Body of pancreas (tissue), 4 donors: ENCODE measurements at places on chromosomes 6 and 20.

- H3K4me1 ChIP-seq = peaks cover 11% of the 10 kb centered on the region
- H3K27ac ChIP-seq = no peak overlapping the region
- no peak overlapping the region for H3K4me3 ChIP-seq
- H3K36me3 ChIP-seq = no peaks in the 10 kb centered on the region
- H3K27me3 ChIP-seq = no peaks in the 10 kb centered on the region
Measured at GRCh38 chr6:108027594-108027993, 46.9 kb downstream of the OSTM1 start.

DNA sequence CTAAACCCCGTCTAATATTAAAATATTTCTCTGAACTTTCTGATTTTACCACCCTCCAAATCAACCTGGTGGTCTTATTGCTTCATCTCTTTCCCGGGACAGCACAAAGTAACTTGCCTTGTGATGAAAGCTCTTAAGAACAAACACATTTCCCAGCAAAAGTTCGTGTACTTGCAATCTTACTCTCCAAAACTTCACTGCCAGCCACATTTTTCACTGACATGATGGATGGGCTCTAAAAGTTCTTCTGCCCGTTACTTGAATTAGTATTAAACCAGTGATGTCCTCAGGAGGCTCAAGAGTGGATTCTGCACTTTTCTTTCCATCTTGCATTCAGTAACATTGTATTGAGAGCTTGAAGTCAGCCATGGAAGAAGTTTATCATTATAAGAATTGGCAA, 731.6 kb upstream of the GJE1 start:
- no peaks in the 10 kb centered on the region for H3K27me3 ChIP-seq
- no peak overlapping the region for H3K4me3 ChIP-seq
- H3K4me1 ChIP-seq = no peaks in the 10 kb centered on the region
- H3K27ac ChIP-seq = no peak overlapping the region

GRCh38 chr6:129507059-129507807, 202.7 kb downstream of the ARHGAP18 start:
- H3K4me1 ChIP-seq = peaks cover 9% of the 10 kb centered on the region
- no peaks in the 10 kb centered on the region for H3K36me3 ChIP-seq
- H3K4me3 ChIP-seq = no peak overlapping the region
- peak; percentile 35 for DNase-seq
- H3K27ac ChIP-seq = no peak overlapping the region
- H3K27me3 ChIP-seq = no peaks in the 10 kb centered on the region

DNA sequence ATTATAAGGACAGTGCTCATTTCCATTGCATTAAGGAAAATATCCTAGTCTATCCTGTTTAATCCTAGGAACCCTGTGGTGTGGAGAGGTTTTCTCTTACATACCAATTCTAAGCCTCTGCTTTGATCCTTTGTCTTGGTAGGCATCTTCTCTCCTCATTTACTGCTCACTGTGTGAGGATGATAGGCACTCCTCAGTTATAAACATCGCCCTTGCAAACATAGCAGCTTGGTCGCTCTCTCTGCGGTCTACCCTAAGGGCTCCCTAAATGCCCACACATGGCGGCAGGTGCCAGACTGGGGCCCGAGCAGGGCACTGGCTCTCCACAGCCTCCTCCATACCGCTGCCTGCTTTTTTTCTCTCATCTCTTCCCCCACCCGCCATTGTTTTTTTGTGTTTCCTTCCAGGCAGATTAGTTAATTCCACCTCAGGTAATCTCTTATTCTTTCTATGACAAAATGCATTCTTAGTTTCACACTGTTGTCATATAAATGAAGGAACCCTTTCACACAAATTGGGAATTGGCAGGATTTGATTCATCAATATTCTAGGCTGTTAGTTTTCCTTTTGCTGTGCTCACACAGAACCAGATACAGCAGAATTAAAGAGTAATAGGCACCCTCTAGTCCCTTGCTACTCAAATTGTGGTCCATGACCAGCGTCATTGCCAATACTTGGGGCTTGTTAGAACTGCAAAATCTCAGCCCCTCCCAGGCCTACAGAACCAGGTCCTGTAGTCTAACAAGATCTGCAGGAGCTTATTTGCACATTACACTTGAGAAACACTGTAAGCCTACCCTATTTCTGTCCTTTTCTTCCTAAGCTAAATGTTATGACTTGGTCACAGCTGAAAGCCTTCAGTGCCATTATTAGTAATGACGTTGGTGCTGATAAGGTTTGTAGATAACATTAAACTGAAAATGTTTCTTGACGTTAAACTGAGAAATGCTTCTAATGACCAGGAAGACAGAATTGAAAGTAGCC, 36.3 kb downstream of the CARMIL1 start:
- no peak overlapping the region for H3K4me3 ChIP-seq
- no peak for DNase-seq
- H3K4me1 ChIP-seq = peaks cover 8% of the 10 kb centered on the region
- H3K27ac ChIP-seq = no peak overlapping the region
- H3K36me3 ChIP-seq = no peaks in the 10 kb centered on the region
- no peaks in the 10 kb centered on the region for H3K27me3 ChIP-seq

GRCh38 chr6:163387317-163387716, 27.2 kb upstream of the QKI start:
- H3K36me3 ChIP-seq = no peaks in the 10 kb centered on the region
- H3K4me1 ChIP-seq = peaks cover 5% of the 10 kb centered on the region
- no peaks in the 10 kb centered on the region for H3K27me3 ChIP-seq
- no peak overlapping the region for H3K4me3 ChIP-seq
- DNase-seq = no peak

- H3K4me1 ChIP-seq = no peaks in the 10 kb centered on the region
- no peak overlapping the region for H3K4me3 ChIP-seq
- no peak overlapping the region for H3K27ac ChIP-seq
- no peak for DNase-seq
- no peaks in the 10 kb centered on the region for H3K36me3 ChIP-seq
Measured at GRCh38 chr6:47551670-47552069, 74.1 kb downstream of the CD2AP start.

DNA sequence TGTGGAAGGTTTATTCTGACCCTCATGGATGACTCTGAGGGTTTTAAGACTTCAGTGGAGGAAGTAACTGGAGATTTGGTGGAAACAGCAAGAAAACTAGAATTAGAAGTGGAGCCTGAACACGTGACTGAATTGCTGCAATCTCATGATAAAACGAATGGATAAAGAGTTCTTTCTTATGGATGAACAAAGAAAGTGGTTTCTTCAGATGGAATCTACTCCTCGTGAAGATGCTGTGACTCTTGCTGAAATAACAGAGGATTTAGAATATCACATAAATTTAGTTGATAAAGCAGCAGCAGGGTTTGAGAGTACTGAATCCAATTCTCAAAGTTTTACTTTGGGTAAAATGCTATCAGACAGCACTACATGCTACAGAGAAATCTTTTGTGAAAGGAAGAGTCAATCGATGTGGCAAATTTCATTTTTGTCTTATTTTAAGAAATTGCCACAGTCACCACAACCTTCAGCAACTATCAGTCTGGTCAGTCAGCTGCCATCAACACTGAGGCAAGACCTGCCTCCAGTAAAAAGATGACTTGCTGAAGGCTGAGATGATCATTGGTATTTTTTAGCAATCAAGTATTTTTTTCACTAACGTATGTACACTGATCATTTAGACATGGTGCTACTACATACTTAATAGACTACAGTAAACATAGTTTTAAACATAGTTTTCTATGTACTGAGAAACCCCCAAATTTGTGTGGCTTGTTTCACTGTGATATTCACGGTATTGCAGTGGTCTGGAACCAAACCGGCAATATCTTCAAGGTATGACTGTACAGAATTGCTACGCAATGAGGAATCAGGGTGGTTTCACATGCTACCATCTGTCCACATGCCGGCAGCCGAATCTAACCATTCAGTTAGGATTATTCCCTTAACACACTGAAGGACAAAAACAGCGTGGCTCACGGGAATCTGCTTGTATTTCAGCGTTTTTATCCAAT, 149.0 kb downstream of the MYB start:
- no peaks in the 10 kb centered on the region for H3K4me1 ChIP-seq
- H3K4me3 ChIP-seq = no peak overlapping the region
- no peak for DNase-seq
- no peak overlapping the region for H3K27ac ChIP-seq
- no peaks in the 10 kb centered on the region for H3K36me3 ChIP-seq

GRCh38 chr6:140992678-140993077, 1140.0 kb upstream of the GJE1 start:
- no peaks in the 10 kb centered on the region for H3K4me1 ChIP-seq
- no peak overlapping the region for H3K27ac ChIP-seq
- DNase-seq = no peak
- H3K27me3 ChIP-seq = no peaks in the 10 kb centered on the region
- no peak overlapping the region for H3K4me3 ChIP-seq

DNA sequence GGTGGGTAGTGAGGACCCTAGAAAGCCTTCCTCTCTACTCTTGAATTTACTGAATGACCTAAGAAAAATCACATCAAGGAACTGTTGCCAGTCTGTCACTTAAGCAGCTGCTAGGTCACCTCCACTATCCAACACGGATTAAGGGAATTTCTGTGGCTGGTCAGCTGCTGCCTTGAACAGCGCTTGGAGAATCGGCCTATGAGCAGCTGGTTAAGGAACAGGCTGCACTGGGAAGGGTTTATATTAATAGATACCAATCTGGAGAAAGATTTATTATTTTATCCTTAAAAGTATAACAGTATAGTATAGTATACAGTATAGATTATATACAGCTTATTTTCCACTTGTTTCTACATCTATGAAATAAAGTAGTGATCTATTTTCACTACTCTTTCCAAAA, 6.5 kb downstream of the PTPRK start:
- H3K27ac ChIP-seq = peak overlapping the region; percentile 46
- no peaks in the 10 kb centered on the region for H3K36me3 ChIP-seq
- no peak overlapping the region for H3K4me3 ChIP-seq
- DNase-seq = peak; percentile 38
- H3K27me3 ChIP-seq = no peaks in the 10 kb centered on the region
- peaks cover 91% of the 10 kb centered on the region for H3K4me1 ChIP-seq

- H3K27ac ChIP-seq = no peak overlapping the region
- H3K4me1 ChIP-seq = no peaks in the 10 kb centered on the region
- DNase-seq = no peak
- H3K4me3 ChIP-seq = no peak overlapping the region
Measured at GRCh38 chr20:33084722-33085121, 5.3 kb downstream of the BPIFB4 start.
